Neural progenitor cell (in vitro differentiated cells): ENCODE measurements at places on chromosomes 2 and 18. TPM values are rescaled to one million over a fixed set of nuclear protein-coding genes. Genes with fewer than 3 reads are reported as not detected.

DNA sequence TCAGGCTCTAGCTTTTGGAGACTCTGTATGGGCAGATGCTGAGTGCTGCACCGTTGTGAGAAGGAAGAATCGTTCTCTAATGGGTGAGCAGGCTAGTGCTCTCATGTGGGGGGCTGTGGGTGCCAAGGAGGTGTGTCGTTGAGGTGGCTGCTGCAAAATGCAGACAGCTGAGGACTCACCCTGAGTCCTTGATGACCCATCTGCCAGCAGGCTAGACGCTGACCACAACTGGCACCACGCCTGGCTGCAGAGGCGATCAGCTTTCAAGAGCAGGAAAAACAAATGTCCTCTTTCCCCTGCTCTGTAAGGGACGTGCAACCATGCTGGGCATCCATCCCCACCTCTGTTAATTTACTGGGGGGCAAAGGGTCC is 48.2 kb downstream of the HAUS1 start:
- no peak overlapping the region for H3K4me3 ChIP-seq
- H3K36me3 ChIP-seq: no peaks in the 10 kb centered on the region

- H3K27ac ChIP-seq: no peak overlapping the region
- H3K4me3 ChIP-seq: no peak overlapping the region
- DNase-seq: no peak
- no peaks in the 10 kb centered on the region for H3K4me1 ChIP-seq
These were observed 230.0 kb downstream of the ACTR3 start for GRCh38 chr2:114119862-114120261.

DNA sequence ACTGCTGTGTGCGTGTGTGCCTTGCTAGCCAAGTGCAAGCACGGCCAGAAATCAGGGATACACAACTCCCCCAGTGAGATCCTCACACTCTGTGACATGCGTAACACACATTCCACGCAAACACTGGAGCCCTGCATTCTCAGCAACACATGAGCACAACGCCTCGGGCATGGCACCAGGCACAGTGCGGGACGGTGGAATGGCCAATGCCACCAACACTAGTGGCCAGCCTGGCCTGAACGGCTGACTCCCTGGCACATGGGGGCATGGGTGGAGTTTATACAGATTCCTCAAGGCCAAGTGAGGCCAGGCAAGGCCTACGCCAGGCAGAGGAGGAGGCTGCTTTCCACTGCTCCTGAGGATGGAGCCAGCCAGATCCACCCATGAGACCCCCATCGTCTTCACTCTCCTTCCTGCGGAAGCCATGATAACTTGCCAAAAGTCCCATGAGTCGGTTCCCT is 56.2 kb downstream of the ANKMY1 start:
- no peak overlapping the region for H3K4me3 ChIP-seq
- no peaks in the 10 kb centered on the region for H3K4me1 ChIP-seq
- H3K27ac ChIP-seq: no peak overlapping the region
- no peak for DNase-seq

DNA sequence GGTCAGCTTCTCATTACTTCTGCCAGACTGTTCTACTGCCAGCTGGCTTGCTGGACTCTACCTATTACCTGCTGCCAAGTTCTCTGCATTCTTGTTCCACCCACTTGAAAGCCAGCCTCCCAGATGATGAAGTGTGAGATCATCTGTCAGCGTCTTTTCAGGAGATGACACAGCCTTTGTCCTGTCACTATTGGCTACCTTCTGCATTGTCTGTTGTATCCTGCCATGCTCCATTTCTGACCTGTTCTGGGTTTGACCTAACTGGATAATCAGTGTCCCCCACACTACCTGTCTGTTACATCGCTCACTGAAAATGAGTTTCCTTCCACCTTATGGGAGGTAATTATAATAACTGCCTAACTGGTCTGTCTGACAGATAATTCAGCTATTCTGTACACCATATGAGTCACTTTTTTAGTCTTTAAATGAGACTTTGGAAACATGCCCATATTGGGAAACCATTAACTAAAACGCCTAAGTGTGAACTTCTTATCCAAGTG is 520.6 kb downstream of the METTL4 start:
- no peak overlapping the region for H3K27ac ChIP-seq
- H3K4me1 ChIP-seq: no peaks in the 10 kb centered on the region
- no peaks in the 10 kb centered on the region for H3K36me3 ChIP-seq

The ZNF513 gene
- total RNA-seq: 6.1 and 23.2 TPM in 2 replicates
